ENCODE measurements at places on chromosomes 13 and 19.
A peak's percentile ranks its signal among the peaks of the same experiment; 100 is the strongest.

DNA sequence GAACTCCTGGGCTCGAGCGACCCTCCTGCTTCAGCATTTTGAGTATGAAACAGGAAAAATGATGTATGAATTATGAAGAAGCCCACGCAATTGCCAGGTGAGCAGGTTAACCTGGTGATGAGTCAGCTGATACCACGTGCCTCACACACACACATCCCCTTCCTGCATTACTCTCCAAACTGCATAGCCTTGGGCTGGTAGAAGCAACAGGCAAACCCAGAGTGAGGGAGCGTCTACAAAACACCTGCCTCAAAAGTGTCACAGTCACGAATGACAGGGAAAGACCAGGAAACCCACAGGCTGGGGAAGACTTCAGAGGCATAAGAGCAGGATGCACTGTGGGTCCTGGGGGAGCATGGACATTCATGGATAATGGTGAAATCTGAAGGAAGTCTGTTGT is 192.8 kb upstream of the IRS2 start:
- no peak for DNase-seq

DNA sequence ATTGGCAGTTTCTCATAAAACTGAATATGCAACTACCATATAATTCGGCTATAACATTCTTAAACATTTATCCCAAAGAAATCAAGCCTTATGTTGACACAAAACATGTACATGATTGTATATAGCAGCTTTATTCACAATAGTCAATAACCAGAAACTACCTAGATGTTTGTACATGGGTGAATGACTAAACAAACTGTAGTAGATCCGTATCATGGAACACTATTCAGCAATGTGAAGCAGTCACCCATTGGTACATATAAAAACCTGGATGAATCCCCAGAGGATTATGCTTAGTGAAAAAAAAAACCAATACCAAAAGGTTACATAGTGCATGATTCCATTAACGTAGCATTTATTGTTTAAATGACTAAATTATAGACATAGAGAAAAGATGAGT is 471.7 kb upstream of the KLHL1 start:
- no peak for DNase-seq

DNA sequence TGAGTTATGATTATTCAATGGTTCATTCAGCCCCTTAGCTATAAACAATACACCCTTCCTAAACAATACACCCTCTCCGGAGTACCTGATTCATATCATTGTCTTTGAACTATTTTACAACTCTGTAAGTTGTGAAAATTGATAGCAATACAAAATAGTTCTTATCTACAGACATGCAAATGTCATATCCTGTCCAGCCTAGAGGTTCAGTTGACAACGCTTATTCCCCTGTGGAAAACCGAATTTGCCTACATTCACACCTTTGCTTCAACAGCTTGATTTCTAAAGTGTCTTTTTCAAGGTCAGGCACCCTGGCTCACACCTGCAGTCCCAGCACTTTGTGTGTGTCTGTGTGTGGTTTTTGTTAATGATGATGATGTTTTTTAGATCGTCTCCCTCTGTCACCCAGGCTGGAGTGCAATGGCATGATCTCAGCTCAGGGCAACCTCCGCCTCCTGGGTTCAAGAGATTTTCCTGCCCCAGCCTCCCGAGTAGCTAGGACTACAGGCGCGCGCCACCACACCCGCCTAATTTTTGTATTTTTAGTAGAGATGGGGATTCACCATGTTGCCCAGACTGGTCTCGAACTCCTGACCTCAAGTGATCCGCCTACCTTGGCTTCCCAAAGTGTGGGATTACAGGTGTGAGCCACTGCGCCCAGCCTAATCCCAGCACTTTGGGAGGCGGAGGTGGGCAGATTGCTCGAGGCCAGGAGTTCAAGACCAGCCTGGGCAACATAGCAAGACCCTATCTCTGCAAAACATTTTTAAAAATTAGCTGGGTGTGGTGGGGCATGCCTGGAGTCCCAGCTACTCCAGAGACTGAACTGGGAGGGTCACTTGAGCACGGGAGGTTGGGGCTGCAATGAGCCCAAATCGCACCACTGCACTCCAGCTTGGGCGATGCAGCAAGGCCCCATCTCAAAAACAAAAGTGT is 9.6 kb downstream of the C19orf53 start:
- DNase-seq, result no peak

DNA sequence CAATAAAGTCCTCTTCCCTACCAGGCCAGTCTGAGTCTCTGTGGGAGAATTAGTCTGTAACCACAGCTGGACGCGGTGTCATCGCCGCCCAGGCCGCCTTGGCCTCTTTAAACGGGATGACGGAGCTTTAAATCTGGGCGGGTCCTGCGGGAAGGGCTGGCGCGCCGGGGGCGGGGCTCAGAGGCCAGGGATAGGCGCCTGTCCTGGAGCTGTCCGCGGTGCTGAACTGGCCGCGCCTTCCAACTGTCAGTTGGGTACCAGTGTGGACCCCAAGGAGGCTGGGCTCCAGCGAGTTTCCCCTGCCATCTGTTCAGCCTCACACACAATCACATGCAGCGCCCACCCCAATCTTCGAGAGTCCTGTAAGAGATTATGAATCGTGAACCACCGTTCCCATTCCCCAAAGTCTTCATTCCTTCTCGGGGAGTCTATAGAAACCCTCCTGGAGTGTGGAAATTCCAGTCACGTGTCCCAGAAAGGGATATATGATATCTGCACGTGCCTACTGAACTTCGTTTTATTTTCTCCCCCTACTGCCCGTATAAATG is 11.5 kb downstream of the APLP1 start:
- peak; percentile 84 for DNase-seq

GRCh38 chr19:36771261-36772231 is 1.1 kb downstream of the ZNF850 start:
- peak; percentile 64 for DNase-seq

DNA sequence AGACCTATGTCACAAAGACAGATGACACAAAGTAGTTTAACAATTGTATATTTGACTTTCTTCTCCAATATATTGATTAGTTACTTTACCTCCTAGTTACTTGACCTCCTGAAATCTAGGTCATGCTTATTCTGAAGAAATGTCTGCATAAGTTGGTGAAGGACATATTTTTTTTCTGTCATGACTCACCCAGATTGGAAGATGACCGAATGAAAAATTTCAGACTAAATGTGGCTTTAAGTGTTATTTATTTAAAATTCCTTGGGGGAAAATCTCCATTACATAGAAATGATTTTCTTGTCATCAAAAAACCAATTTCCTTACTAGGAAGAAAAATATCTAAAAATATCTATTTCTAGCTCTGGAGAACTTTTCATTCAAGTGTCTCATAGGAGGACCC is 217.1 kb downstream of the POSTN start:
- no peak for DNase-seq

GRCh38 chr13:43664700-43665191 is 122.0 kb downstream of the ENOX1 start:
- DNase-seq, result no peak

DNA sequence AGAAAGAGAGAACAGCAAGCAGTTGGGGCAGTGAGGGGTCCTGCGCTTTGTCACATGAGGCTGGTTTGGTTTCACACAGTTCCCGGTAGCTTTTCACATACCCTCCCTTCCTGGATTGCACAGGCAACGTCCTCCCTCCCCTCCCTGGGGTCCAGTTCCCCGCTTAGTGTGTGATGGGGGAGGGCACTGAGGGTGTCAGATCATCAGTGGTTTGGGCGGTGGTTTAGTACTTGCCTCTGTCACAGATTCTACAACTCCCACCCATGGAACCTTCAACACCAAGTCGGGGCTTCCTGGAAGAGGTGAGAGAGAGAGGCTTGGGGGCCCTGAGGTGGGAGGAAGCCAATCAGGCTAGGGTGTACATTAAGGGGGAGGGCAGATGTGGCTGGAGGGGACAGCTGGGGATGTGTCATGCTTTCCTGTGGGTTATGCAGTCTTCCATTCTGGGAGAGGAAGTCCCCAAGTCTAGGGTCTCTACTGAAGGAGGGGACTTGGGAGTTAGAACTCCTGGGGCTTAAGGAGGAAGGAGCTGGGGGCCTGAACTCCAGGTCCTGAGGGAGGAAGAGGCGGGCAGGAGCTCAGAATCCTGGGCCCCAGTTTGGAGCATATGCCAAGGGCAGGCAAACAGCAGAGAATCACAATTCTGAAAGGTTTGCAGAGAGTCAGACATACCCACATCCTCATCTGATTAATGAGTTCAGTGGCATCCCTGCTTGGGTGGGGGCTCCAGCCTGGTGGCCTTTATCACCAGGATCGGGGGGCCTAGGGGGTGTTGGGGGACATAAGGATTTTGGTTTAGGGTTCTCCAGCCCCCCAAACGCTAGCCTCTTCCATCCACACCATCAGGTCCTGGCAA is at the start of gene NKG7:
NKG7 (minus strand) TSS at position 6 of the 856 bp plus-strand sequence. CDS start 119 bp downstream, outside the sequence.
- DNase-seq, result peak; percentile 71

GRCh38 chr13:83414393-83414792 is 467.9 kb downstream of the SLITRK1 start:
- no peak for DNase-seq

- DNase-seq, result no peak
Measured at GRCh38 chr19:53076984-53077383, 26.2 kb downstream of the ZNF160 start.

DNA sequence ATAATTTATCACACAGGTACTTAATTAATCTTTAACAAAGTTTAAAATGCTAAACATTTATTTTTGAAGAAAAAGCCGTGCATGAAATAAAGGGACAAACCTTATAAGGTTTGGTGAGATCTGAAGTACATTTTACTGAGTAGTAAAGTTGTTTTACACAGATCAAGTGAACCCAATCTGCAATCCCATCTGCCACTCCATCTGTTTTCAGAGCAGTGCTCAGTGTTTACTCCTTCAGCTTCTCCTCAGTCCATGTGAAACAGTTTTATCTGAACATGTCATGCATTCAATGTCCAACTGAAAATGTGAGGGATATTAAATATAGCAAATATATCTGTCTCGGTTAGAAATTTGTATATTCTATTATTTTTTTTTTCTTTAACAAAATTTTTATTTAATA is 166.8 kb downstream of the MAB21L1 start:
- no peak for DNase-seq

GRCh38 chr13:44487989-44488388 is 88.1 kb downstream of the TSC22D1 start:
- DNase-seq, result peak; percentile 36

- DNase-seq, result no peak
Measured at GRCh38 chr13:46051968-46052318, 603 bp downstream of the ZC3H13 start.

DNA sequence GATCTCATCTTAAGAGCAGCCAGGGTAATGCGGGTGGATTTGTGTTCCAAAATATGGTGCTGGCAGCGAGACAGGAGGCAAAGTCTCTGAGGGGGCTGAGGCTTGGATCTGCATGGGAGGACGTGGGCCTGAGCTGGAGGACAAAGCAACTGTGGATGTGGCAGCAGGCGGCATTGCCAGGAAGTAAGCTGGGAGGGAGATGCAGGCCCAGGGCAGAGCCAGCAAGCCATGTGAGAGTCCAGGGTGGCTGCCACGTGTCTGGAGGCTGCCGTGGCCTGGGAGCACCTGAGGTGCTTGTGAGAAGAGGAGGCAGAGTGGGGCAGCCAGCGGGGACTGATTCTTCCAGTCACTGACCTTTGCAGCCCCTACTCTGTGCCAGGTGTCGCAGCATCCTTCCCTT is 52.0 kb downstream of the DPF1 start:
- DNase-seq, result no peak

- DNase-seq, result no peak
Measured at GRCh38 chr19:55297267-55297666, 13.5 kb downstream of the BRSK1 start.

- no peak for DNase-seq
Measured at GRCh38 chr13:21901811-21902708, 231.2 kb downstream of the FGF9 start.

- DNase-seq, result no peak
Measured at GRCh38 chr19:42521346-42522030, 6.8 kb downstream of the CEACAM1 start.

- no peak for DNase-seq
Measured at GRCh38 chr13:72004246-72004645, 137.2 kb upstream of the DACH1 start.

All from GM20000 (cell line).